ENCODE measurements at places on chromosomes 7 and 10.

GRCh38 chr10:27242951-27243551, 2.5 kb upstream of the ACBD5 start:
- peaks cover 39% of the 10 kb centered on the region for H3K4me1 ChIP-seq
- H3K36me3 ChIP-seq: peaks cover 4% of the 10 kb centered on the region
- H3K27ac ChIP-seq: peak overlapping the region; percentile 99

DNA sequence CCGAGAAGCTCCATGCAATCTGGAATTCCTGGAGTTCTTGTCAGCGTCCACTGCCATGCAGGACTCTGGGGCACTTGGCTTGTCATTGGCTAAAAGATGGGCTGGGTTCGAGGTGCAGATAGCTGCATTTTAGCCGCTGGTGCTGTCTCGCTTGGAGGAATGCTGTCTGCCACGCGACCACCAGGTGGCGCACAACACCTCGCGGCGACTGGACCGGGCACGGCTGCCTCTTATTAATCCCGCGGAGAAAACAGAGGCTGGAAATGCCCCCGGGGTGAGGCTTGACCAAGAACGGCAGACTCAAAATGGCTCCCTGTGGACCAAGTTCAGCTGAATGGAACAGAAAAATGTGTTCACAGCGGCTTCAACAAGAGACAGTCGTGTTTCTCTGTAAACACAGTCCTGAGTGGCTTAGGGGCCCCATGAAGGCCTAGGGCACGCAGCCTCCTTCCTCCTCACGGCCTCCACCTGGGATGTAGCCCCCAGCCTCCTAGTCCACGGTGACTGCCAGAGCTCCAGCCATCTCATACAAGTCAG, 46.2 kb downstream of the AOC1 start:
- H3K27me3 ChIP-seq: peaks cover 30% of the 10 kb centered on the region
- peak; percentile 40 for DNase-seq
- H3K36me3 ChIP-seq: no peaks in the 10 kb centered on the region
- no peak overlapping the region for H3K27ac ChIP-seq
- H3K4me3 ChIP-seq: no peak overlapping the region

DNA sequence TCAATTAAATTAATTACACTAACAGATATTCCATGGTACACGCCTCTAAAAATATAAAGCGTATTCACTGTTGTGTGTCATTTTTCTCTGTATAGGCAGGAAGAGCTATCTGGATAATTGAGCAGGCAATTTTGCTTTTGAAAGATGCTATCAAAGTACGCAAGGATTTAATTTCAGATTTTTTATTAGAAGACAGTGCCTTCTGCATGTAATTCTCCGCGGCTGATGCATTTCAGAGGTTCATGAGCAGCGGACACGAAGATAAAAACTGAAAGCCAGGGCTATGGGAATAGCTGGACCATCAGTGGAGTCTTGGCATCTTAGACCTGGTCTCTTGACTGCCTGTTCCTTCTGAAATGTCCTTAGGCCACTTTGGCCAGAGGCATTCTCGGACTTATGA, 35.7 kb upstream of the SDK1 start:
- no peak overlapping the region for H3K4me3 ChIP-seq
- no peaks in the 10 kb centered on the region for H3K36me3 ChIP-seq
- peaks cover 3% of the 10 kb centered on the region for H3K27me3 ChIP-seq
- no peak for DNase-seq
- H3K4me1 ChIP-seq: no peaks in the 10 kb centered on the region

DNA sequence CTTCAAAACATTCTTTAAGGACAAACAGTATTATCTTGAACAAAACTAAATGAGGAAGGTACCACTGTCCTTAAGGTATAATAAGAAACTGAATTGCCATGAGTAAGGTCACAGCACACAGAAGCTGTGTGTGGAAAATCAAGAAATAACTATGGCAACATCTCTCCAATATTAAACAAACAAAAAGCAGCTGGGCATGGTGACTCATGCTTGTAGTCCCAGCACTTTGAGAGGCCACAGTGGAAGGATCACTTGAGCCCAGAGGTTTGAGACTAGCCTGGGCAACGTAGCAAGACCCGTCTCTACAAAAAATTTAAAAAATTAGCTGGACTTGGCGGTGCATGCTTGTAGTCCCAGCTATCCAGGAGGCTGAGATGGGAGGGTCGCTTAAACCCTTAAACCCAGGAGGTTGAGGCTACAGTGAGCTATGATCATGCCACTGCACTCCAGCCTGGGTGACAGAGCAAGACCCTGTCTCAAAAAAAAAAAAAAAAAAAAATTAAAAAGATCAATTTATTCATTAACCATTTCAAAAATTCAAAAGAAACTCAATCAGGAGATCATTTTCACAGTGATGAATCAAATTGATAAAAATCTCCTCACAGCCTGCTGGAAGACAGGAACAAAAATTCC, 195.4 kb downstream of the SKIDA1 start:
- H3K4me1 ChIP-seq: peaks cover 31% of the 10 kb centered on the region
- DNase-seq: peak; percentile 91
- H3K4me3 ChIP-seq: no peak overlapping the region
- no peaks in the 10 kb centered on the region for H3K36me3 ChIP-seq
- peak overlapping the region; percentile 66 for H3K27ac ChIP-seq

- no peak for DNase-seq
- no peak overlapping the region for H3K4me3 ChIP-seq
- H3K27ac ChIP-seq: no peak overlapping the region
- H3K4me1 ChIP-seq: no peaks in the 10 kb centered on the region
- H3K36me3 ChIP-seq: no peaks in the 10 kb centered on the region
Measured at GRCh38 chr7:150890853-150891584, 38.7 kb downstream of the AOC1 start.

GRCh38 chr10:121187391-121187790, 336.2 kb downstream of the WDR11 start:
- no peaks in the 10 kb centered on the region for H3K36me3 ChIP-seq
- H3K27me3 ChIP-seq: peaks cover 2% of the 10 kb centered on the region
- H3K4me3 ChIP-seq: no peak overlapping the region
- H3K4me1 ChIP-seq: no peaks in the 10 kb centered on the region
